Upper lobe of right lung (tissue), 1 donor: ENCODE measurements at places on chromosomes 5 and 9. TPM values are rescaled to one million over a fixed set of nuclear protein-coding genes. Genes with fewer than 3 reads are reported as not detected.

Gene ERAP2
- total RNA-seq: 26.9 TPM

GRCh38 chr9:115925424-115925823 lies 228.2 kb upstream of the PAPPA start:
- H3K4me3 ChIP-seq: no peak overlapping the region
- no peak overlapping the region for H3K27ac ChIP-seq
- no peak for DNase-seq
- no peaks in the 10 kb centered on the region for H3K36me3 ChIP-seq
- H3K4me1 ChIP-seq: peaks cover 7% of the 10 kb centered on the region

Gene C5orf46
- total RNA-seq: not detected

- H3K27me3 ChIP-seq: no peaks in the 10 kb centered on the region
- no peak for DNase-seq
- no peaks in the 10 kb centered on the region for H3K36me3 ChIP-seq
- no peaks in the 10 kb centered on the region for H3K4me1 ChIP-seq
Measured at GRCh38 chr9:14433351-14434157, 119.6 kb upstream of the NFIB start.

GRCh38 chr5:150183436-150183835 lies 6.4 kb upstream of the SLC6A7 start:
- H3K4me3 ChIP-seq: no peak overlapping the region
- H3K36me3 ChIP-seq: no peaks in the 10 kb centered on the region
- no peaks in the 10 kb centered on the region for H3K27me3 ChIP-seq
- H3K4me1 ChIP-seq: peaks cover 18% of the 10 kb centered on the region

DNA sequence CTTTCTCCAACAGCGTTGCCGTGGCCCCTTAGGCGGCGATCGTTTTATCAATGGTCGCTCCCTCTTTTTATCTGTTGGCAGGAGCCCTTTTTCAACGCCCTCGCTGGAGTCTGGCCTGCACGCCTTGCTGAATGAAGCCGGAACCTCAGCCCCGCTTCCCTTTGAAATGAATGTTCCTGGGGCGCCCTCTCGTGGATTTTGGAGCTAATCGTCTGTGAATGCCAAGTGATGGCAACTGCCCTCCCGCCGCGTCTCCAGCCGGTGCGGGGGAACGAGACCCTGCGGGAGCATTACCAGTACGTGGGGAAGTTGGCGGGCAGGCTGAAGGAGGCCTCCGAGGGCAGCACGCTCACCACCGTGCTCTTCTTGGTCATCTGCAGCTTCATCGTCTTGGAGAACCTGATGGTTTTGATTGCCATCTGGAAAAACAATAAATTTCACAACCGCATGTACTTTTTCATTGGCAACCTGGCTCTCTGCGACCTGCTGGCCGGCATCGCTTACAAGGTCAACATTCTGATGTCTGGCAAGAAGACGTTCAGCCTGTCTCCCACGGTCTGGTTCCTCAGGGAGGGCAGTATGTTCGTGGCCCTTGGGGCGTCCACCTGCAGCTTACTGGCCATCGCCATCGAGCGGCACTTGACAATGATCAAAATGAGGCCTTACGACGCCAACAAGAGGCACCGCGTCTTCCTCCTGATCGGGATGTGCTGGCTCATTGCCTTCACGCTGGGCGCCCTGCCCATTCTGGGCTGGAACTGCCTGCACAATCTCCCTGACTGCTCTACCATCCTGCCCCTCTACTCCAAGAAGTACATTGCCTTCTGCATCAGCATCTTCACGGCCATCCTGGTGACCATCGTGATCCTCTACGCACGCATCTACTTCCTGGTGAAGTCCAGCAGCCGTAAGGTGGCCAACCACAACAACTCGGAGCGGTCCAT lies 10.0 kb downstream of the S1PR3 start:
- H3K27ac ChIP-seq: no peak overlapping the region
- DNase-seq: peak; percentile 90
- peak overlapping the region; percentile 20 for H3K4me3 ChIP-seq
- H3K4me1 ChIP-seq: peaks cover 18% of the 10 kb centered on the region
- no peaks in the 10 kb centered on the region for H3K36me3 ChIP-seq
- H3K27me3 ChIP-seq: no peaks in the 10 kb centered on the region

- no peak overlapping the region for H3K27ac ChIP-seq
- no peaks in the 10 kb centered on the region for H3K4me1 ChIP-seq
- H3K4me3 ChIP-seq: no peak overlapping the region
- H3K27me3 ChIP-seq: no peaks in the 10 kb centered on the region
Measured at GRCh38 chr5:120808606-120809005, 344.5 kb downstream of the PRR16 start.

Gene ZNF367
- 0.67 TPM for total RNA-seq

DNA sequence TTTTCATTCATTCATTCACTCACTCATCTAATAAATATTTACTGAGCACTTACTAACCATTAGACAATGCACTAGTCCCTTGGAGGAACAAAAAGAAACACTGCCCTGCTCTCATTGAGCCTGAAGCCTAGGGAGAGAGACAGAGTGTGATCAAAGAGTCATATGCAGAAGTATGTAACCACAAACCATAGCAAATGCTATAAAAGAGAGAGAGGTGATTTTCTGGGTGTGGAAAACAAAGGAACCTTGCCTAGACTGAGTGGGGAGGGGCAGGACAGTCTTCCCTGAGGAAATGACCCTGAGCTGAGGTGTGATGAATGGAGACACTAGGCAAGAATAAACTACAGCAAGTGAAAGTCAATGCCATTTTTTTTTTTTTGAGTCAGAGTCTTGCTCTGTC lies 10.8 kb upstream of the ADRA1B start:
- H3K27ac ChIP-seq: no peak overlapping the region
- no peaks in the 10 kb centered on the region for H3K36me3 ChIP-seq
- DNase-seq: no peak
- peaks cover 6% of the 10 kb centered on the region for H3K4me1 ChIP-seq
